ENCODE measurements at places on chromosomes 13 and 19.

DNA sequence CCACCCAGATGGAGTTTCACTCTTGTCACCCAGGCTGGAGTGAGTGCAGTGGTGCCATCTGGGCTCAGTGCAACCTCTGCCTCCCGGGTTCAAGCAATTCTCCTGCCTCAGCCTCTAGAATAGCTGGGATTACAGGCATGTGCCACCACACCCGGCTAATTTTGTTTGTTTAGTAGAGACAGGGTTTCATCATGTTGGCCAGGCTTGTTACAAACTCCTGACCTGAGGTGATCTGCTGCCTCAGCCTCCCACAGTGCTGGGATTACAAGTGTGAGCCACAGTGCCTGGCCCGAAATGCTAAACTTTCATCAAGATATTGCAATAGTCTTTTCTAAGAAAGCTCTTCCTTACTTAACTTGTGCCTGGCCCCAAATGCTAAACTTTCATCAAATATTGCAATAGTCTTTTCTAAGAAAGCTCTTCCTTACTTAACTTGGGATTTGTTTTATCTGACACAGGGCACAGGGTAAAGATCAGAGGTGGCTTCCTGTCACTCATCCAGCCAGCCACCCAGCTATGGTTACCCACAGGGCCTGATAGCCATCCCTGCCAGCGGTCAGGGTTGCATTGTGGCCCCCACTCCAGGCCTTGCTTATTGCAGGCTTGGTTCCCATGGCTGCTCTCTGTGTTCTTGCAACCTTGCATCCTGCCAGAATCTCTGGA lies 352.3 kb upstream of the TMTC4 start:
- H3K27me3 ChIP-seq, result peaks cover 14% of the 10 kb centered on the region
- H3K4me1 ChIP-seq, result no peaks in the 10 kb centered on the region
- H3K27ac ChIP-seq, result no peak overlapping the region
- H3K4me3 ChIP-seq, result no peak overlapping the region

DNA sequence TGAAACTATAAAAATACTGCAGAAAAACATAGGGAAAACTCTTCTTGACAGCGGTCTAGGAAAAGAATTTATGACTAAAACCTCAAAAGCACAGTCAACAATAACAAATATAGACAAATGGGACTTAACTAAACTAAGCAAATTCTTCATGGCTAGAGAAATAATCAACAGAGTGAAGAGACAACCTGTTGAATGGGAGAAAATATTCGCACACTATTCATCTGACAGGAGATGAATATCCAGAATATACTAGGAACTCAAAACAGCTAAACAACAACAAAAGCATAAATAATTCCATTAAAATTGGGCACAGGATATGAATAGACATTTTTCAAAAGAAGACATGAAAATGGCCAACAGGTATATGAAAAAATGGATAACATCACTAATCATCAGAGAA lies 303.6 kb upstream of the PRR20A start:
- peaks cover 1% of the 10 kb centered on the region for H3K36me3 ChIP-seq
- no peak overlapping the region for H3K4me3 ChIP-seq
- no peaks in the 10 kb centered on the region for H3K27me3 ChIP-seq
- no peak for DNase-seq
- H3K27ac ChIP-seq, result no peak overlapping the region

- H3K27ac ChIP-seq, result no peak overlapping the region
- no peaks in the 10 kb centered on the region for H3K36me3 ChIP-seq
- H3K27me3 ChIP-seq, result peaks cover 26% of the 10 kb centered on the region
- no peaks in the 10 kb centered on the region for H3K4me1 ChIP-seq
- DNase-seq, result no peak
- no peak overlapping the region for H3K4me3 ChIP-seq
Observed at GRCh38 chr19:13318190-13318589, 168.0 kb downstream of the IER2 start.

DNA sequence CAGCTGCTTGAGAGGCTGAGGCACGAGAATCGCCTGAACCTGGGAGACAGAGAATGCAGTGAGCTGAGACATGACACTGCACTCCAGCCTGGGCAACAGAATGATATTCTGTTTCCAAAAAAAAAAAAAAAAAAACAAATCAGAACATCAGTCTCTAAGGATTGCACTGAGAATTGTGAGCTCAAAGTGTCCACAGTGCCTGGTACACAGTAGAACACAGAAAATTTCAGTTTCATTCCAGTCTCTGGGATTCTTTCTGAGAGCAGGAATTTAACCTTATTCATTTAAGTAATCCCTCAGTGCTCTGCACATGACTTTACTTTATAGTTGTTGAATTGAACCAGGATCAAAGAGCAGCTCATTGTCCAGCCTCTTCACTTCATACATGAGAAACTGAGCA lies 25.9 kb upstream of the GATAD2A start:
- no peak overlapping the region for H3K4me3 ChIP-seq
- H3K36me3 ChIP-seq, result no peaks in the 10 kb centered on the region

GRCh38 chr13:113393563-113394338 lies 29.8 kb upstream of the GRTP1 start:
- peak; percentile 93 for DNase-seq
- no peak overlapping the region for H3K27ac ChIP-seq
- H3K4me1 ChIP-seq, result peaks cover 5% of the 10 kb centered on the region

DNA sequence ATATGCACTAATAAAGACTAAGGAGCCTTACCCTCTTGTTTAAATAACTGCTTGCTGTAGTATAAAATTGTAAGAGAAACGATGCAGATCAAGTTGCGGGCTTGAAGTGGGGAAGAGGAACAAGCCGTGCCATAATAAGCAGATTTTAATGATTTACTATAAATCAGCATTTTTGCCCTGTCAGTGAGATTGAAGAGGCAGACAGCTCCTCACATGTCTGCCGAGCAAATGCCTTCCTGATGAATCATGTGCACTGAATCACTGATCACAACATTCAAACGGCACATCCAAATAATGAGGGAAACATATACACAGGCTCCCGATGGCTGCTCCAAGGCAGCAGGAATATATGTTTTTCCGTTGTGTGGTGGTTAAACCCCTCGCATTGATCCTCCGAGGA lies 282.9 kb downstream of the TSHZ3 start:
- no peaks in the 10 kb centered on the region for H3K4me1 ChIP-seq
- peaks cover 5% of the 10 kb centered on the region for H3K27me3 ChIP-seq
- no peak overlapping the region for H3K4me3 ChIP-seq
- H3K36me3 ChIP-seq, result no peaks in the 10 kb centered on the region

GRCh38 chr19:7542556-7543348 lies 7.2 kb downstream of the PNPLA6 start:
- DNase-seq, result no peak
- no peak overlapping the region for H3K27ac ChIP-seq
- H3K4me3 ChIP-seq, result no peak overlapping the region
- peaks cover 6% of the 10 kb centered on the region for H3K36me3 ChIP-seq
- no peaks in the 10 kb centered on the region for H3K27me3 ChIP-seq

GRCh38 chr19:38700902-38701454 lies 43.3 kb downstream of the CAPN12 start:
- H3K36me3 ChIP-seq, result no peaks in the 10 kb centered on the region
- no peak overlapping the region for H3K4me3 ChIP-seq
- peaks cover 21% of the 10 kb centered on the region for H3K4me1 ChIP-seq
- no peaks in the 10 kb centered on the region for H3K27me3 ChIP-seq
- H3K27ac ChIP-seq, result no peak overlapping the region
- no peak for DNase-seq

- peaks cover 40% of the 10 kb centered on the region for H3K4me1 ChIP-seq
- DNase-seq, result peak; percentile 23
- H3K36me3 ChIP-seq, result no peaks in the 10 kb centered on the region
- H3K27ac ChIP-seq, result no peak overlapping the region
- peak overlapping the region; percentile 14 for H3K4me3 ChIP-seq
Observed at GRCh38 chr19:17473041-17473440, 2.7 kb downstream of the SLC27A1 start.

DNA sequence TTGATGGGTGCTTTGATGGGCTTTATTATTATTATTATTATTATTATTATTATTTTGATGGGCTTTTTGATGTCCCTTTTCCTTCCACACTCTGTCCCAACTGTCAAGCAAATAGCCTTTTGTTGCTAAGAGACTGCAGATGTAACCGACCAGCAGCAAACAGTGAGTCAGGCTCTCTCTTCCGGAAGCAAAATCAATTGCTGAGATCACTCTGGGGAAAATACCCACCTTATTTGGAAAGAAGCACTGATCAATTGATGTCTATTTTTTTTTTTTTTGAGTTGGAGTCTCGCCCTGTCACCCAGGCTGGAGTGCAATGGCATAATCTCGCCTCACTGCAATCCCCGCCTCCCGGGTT lies 2.9 kb downstream of the LDLR start:
- H3K27me3 ChIP-seq, result no peaks in the 10 kb centered on the region
- peak overlapping the region; percentile 96 for H3K4me3 ChIP-seq
- peak; percentile 39 for DNase-seq
- H3K36me3 ChIP-seq, result peaks cover 4% of the 10 kb centered on the region

GRCh38 chr19:17981611-17982010 lies 14.7 kb downstream of the KCNN1 start:
- no peak for DNase-seq
- no peaks in the 10 kb centered on the region for H3K4me1 ChIP-seq
- H3K4me3 ChIP-seq, result no peak overlapping the region
- peaks cover 10% of the 10 kb centered on the region for H3K27me3 ChIP-seq

DNA sequence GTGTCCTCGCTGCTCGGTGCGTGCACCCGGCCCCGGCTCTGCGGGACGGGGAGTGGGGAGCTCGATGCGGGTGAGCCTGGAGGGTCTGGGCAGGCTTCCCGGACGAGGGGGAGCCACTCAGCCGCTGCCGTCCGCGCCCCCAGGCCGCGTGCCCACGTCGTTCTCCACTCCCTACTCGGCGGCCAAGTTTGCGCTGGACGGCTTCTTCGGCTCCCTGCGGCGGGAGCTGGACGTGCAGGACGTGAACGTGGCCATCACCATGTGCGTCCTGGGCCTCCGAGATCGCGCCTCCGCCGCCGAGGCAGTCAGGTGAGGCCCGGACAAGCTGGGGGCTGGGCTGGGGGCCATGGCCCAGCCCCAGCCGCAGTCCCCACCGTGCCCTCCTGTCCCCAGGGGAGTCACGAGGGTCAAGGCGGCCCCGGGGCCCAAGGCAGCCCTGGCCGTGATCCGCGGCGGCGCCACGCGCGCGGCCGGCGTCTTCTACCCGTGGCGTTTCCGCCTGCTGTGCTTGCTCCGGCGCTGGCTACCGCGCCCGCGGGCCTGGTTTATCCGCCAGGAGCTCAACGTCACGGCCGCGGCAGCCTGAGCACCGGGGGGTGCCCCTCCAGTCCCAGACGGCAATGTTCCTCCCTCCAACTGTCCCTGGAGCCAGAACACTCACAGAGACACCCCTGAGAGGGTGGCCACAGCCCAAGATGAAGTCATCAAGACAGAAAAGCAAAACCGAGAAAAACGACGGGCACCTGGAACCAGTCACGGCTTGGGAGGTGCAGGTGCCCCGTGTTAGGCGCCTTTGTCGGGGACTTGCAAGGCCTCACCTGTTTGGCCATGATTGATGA lies 2.5 kb upstream of the RPL36 start:
- H3K4me1 ChIP-seq, result peaks cover 40% of the 10 kb centered on the region
- H3K27ac ChIP-seq, result peak overlapping the region; percentile 19
- peak overlapping the region; percentile 85 for H3K4me3 ChIP-seq
- DNase-seq, result no peak
- no peaks in the 10 kb centered on the region for H3K27me3 ChIP-seq
- H3K36me3 ChIP-seq, result peaks cover 4% of the 10 kb centered on the region

GRCh38 chr19:38718747-38719543 lies 25.3 kb downstream of the CAPN12 start:
- no peak overlapping the region for H3K27ac ChIP-seq
- H3K4me1 ChIP-seq, result no peaks in the 10 kb centered on the region
- no peaks in the 10 kb centered on the region for H3K27me3 ChIP-seq
- H3K36me3 ChIP-seq, result no peaks in the 10 kb centered on the region
- no peak for DNase-seq

- no peaks in the 10 kb centered on the region for H3K36me3 ChIP-seq
- H3K4me3 ChIP-seq, result no peak overlapping the region
- H3K27ac ChIP-seq, result no peak overlapping the region
- DNase-seq, result no peak
Observed at GRCh38 chr13:104431895-104432294, 1365.7 kb upstream of the SLC10A2 start.

GRCh38 chr19:4983346-4984105 lies 14.6 kb downstream of the KDM4B start:
- H3K27ac ChIP-seq, result no peak overlapping the region
- no peak for DNase-seq
- H3K27me3 ChIP-seq, result no peaks in the 10 kb centered on the region
- peaks cover 8% of the 10 kb centered on the region for H3K4me1 ChIP-seq
- no peaks in the 10 kb centered on the region for H3K36me3 ChIP-seq

DNA sequence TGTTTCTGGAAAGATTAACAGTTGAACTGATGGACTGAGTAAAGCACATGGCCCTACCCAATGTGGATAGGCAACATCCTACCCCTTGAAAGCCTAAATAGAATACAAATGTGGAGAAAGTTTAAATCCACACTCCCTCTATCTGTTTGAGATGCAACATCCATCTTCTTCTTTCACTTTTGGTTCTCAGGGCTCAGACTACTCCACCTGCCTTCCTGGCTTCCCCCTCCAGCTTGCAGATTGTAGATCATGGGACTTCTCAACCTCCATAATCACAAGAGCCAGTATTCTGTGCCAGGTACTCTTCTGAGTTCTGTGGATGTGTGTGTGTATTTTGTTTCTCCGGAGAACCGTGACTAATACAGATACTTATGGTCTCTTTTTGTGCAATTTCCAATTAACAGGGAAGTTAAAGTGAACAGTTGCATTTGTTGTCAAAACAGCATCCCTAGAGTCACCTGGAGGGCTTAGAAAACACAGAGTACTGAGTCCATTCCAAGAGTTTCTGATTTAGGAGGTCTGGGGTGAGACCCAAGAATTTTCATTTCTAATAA lies 590.3 kb upstream of the MIR17HG start:
- no peaks in the 10 kb centered on the region for H3K4me1 ChIP-seq
- H3K27ac ChIP-seq, result no peak overlapping the region
- no peaks in the 10 kb centered on the region for H3K27me3 ChIP-seq
- no peaks in the 10 kb centered on the region for H3K36me3 ChIP-seq
- no peak for DNase-seq
- H3K4me3 ChIP-seq, result no peak overlapping the region

- no peaks in the 10 kb centered on the region for H3K36me3 ChIP-seq
- no peaks in the 10 kb centered on the region for H3K27me3 ChIP-seq
- peak overlapping the region; percentile 39 for H3K27ac ChIP-seq
- peaks cover 17% of the 10 kb centered on the region for H3K4me1 ChIP-seq
- no peak for DNase-seq
- H3K4me3 ChIP-seq, result peak overlapping the region; percentile 75
Observed at GRCh38 chr19:39238209-39238608, 6.6 kb downstream of the IFNL3 start.

Data from activated T-cell treated with anti-CD3 and anti-CD28 coated beads, Interleukin-2, amount 50 U/mL, for 72 hours (primary cell).